Activated naive CD4-positive, alpha-beta T cell treated with anti-CD3 and anti-CD28 coated beads, Interleukin-2, amount 50 U/mL, for 72 hours (primary cell): ENCODE measurements at places on chromosomes 2 and 18. TPM values are rescaled to one million over a fixed set of nuclear protein-coding genes. Genes with fewer than 3 reads are reported as not detected.

Gene GKN1
- not detected for total RNA-seq

Gene LIPG
- 0.11 TPM for total RNA-seq

Gene AQP12A
- not detected for total RNA-seq

Gene MAPK4
- not detected for total RNA-seq

Gene CCDC85A
- not detected for total RNA-seq

Gene SLC40A1
- 4.6 TPM for total RNA-seq

Gene TMEM198
- 6.1 TPM for total RNA-seq

Gene DSG4
- total RNA-seq, result not detected

Gene RETSAT
- 20.2 TPM for total RNA-seq

Gene NPPC
- total RNA-seq, result 0.41 TPM

Gene RBBP8
- total RNA-seq, result 51.2 TPM

Gene SLC16A14
- not detected for total RNA-seq

GRCh38 chr2:199455545-199456382 lies 2.0 kb downstream of the SATB2 start:
- DNase-seq, result peak; percentile 6

DNA sequence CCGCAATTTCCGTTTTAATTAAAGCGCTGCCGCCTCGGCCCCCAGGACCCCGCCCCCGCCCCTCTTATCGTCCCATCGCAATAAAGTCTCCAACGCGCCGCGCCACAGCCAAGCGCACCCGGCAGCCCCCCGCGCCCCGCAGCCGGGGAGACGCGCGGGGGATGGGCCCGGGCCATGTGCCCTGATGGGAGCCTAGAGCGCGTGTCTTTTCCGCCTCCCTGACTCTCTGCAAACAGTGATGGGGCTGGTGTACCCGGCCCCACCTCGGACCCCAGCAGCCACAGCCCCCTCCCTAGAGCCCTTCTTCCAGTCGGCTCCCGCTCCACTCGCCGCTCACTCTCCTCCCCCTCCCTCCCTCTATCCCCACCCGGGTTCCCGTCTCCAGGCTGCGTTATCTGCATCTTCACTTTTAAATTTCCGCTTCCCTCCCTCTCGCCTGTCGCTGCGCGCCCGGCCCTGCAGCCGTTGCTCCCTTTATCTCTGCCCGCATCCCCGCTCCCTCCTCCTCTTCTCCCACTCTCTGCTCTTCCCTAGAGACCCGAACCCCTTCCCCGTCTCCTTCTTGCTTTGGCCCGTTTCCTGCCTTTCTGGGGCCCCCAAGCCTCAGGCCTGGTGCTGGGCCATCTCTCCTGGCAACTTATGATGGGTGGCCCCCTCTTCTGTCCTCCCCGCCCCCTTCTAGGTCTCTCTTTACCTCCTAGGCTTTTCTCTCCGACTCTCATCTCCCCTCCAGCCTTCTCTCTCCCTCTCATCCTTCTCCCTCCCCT lies 524 bp upstream of the FEV start:
- DNase-seq, result no peak

DNA sequence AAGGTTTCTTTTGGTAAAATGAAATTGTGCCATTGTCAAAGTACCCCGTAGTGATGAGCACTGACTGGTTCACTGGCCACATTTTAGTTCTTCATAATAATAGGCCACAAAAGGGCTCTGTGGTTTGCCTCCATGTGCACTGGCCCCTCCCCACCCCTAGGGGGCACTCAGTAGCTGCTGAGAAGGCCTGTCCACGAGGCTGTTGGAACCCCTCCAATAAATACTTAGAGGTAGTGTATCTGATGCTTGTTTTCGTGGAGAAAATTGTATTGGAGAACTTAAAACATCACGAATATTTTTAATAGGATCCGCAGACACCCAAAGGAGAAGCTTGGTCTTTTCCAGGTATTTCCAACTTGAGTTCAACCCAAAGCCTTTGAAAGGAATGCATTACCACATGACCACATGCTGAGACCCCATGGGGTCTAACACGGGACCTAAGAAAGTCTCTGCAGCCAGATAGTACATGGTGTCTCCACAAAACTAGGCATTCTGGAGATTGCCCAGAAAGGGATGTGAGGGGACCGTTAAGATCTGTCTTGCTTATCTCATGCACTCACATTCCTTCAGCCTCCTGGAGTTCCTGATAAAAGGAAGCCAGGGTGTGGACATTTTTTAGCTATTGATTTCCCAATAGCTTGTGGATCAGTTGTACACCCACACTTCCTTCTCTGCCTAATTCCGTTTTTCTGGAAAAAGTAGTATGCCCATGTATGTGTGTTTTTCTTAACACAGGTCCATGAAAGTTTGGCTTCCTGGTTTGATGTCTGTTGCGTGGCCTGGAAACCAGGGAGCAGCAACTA lies 28.5 kb upstream of the NOSTRIN start:
- no peak for DNase-seq

- no peak for DNase-seq
Measured at GRCh38 chr2:144140891-144141290, 379.0 kb downstream of the ZEB2 start.

DNA sequence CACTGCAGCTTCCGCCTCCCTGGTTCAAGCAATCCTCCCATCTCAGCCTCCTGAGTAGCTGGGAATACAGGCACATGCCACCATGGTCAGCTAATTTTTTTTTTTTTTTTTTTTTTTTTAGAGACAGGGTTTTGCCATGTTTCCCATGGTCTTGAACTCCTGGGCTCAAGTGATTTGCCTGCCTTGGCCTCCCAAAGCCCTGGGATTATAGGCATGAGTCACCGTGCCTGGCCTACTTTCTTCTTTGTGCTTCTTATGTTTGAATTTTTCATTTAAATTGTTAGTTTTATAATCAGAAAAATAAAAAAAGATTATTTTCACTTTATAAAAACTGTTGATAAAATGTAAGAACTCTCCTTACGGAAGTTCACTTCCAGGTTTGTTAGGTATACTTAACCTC lies 101.5 kb upstream of the LPIN2 start:
- DNase-seq, result no peak

DNA sequence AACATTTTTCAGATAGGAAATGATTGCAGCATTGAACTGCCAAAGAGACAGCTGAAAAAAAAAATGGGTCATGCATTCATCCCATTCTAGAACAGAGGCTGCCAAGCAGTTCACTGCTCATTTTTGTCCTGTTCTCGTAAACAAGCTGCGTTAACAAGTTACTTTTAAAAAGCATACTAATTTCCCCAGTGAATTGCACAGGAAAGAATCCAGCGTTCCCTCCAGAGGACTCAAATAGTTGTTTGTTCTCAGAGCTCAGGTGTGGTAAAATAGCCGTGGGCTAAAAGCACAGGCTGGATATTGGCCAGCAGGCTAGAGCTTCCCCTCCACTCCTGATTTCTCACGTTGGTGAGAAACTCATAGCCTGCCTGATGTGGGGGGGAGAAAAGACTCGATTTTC lies 76.1 kb upstream of the AQP4 start:
- DNase-seq, result no peak

DNA sequence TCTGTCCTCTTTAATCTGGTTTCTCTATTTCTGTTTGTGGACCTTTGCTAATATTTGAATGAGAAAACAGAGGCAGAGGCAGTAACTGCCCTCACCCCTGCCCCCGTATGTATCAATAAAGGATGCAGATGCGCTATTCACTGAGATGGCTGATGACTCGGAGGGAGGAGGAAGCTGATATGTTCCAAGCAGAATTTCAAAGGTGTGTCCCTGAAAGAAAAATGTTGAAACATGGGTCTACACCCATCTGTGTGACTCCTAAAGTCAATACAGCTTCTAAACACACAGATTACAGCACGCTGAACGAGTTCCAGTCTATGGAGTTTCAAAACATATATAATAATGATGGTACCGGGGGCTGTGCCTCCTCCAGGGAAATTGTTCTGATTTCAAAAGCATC lies 38.8 kb downstream of the EPHA4 start:
- DNase-seq, result no peak

DNA sequence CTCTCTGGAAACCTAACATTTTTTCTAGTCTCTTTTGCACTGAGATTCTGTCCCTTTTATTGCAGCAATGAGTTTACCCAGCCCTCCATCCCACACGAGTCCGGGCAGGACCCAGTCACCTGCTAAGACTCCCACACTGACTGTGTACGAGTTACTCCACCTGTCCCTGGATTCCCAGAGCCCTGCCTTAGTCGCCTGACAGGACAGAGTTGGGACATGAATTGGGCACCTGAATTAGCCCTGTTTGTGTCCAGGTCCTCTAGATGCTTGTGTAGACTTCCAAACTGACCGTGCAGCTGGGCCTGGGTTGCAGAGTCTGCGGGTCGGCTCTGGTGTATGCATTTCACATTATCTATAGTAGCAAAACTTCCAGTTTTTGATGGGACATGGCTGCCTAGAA lies 238.7 kb downstream of the VAPA start:
- DNase-seq, result no peak

DNA sequence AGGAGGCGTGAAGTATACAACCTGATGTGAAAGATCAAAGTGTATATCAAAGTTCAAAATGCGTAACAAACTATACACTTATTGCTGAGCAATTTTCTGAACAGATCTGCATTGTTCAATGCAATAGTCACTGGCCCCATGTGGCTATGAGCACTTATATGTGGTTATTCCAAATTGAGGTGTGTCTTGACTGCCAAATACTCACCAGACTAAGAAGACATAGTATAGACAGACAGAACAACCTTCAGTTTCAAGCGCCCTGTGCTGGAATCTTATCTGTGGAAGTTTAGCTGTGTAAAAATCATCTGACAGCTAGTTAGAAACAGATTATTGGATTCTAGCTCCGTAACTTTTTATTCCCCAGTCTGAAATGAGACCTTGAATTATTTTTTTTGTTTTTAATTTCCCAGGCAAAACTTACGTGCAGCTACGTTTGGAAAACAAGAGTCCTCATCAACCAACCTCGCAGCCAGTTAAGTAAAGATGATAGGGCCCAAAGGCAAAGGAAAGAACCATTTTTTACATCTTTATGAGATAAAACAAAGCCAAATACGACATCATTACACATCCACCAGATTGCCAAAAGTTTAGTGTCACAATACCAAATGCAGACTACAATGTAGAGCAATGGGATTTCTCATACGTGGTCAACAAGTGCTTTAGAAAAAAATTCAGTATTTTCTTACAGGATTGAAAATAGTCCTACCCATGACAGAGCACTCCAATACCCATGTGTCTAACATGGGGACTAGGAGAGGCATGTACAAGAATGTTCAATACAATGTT lies 37.2 kb downstream of the MBOAT2 start:
- DNase-seq, result no peak

GRCh38 chr18:22921772-22922171 lies 11.4 kb upstream of the RBBP8 start:
- DNase-seq, result no peak

DNA sequence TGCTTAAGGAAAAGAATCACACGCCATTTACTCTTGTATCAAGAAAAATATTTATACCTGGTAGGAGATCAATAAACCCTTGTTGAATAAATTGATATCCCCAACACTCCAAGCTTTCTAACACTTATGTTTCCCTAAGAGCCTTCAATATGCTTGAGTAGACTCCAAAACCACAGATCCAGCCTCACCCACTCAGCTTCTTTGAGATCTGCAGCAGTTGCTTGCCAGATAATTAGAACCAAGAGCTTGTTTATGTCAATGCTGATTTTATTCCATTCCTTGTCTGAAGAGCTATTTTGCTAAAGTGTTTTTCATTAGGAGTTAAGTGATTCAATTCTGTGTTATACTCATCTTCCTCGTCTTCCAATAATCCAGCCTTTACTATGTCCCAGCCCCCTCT lies 26.3 kb upstream of the CRIM1 start:
- DNase-seq, result no peak

- no peak for DNase-seq
Measured at GRCh38 chr2:6999211-6999877, 82.1 kb downstream of the RNF144A start.

GRCh38 chr18:45548614-45549013 lies 66.7 kb upstream of the SLC14A2 start:
- DNase-seq, result no peak

DNA sequence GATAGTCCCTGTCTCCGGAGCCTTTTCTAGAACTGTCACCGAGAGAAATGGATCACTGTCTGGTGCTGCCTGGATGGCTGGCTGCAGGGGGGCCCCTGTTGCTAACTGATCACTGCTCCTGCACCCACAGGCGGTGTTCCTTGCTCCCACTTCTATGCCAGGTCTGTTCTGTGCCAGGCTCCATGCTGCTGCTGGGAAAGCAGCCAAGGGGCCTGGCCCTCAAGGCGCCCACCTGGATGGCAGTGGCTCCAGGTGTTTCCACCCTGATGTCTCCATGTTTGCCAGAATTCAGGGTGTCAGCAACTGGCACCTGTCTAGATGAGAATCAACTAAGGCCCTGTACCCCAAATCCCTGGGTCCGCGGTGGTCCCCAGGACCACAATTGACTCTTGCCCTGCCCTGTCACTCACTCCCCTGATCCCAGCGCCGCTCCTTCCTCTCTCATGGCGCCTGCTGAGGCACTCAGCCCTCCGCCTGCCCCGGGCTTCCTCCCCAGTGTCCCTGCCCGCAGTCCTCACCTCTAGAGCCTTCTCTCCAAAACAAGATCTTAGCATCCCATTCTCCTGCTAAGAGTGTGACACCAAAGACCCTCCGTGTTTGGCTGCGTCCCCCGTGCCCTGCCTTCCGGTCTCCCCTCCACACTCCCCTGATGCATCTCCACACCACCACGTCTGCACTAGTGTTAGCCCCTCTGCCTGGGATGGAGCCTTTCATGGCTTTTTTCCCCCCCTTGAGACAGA lies 72.5 kb upstream of the OTOF start:
- DNase-seq, result no peak

- no peak for DNase-seq
Measured at GRCh38 chr2:39875914-39876267, 96.8 kb upstream of the THUMPD2 start.

DNA sequence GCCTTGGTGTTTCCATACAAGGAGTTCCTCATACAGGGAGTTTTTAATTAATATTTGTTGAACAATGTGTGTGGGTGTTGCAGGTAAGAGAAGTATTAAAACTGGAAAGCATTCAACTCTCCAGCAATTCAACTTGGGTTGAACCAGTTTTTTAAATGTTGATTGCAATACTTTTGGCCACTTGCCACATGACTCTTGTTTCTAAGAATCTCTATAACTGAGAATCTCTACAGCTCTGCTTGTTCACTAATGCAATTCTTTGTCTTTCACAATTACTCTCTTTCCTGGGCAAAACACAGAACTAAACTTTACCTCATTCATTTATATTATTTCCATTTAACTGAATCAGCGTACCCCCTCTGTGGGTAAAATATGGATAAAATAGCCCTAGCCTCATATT lies 429.4 kb downstream of the ARHGAP15 start:
- DNase-seq, result no peak

DNA sequence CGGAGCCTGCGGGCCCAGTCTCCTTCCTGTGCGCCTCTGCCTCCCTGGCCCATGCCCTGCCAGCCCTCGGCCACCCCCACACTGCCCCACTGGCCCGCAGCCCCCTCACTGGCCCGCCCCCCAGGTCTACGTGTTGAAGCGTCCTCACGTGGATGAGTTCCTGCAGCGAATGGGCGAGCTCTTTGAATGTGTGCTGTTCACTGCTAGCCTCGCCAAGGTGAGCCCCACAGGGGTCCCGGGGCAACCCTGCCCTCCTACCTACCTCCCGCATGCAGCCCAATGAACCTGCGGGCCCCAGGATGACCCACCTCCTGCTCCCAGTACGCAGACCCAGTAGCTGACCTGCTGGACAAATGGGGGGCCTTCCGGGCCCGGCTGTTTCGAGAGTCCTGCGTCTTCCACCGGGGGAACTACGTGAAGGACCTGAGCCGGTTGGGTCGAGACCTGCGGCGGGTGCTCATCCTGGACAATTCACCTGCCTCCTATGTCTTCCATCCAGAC lies 3.3 kb downstream of the CTDSP1 start:
- DNase-seq, result no peak

- DNase-seq, result no peak
Measured at GRCh38 chr2:223475901-223476300, 126.3 kb downstream of the SCG2 start.

- DNase-seq, result no peak
Measured at GRCh38 chr2:240814946-240815760, 4.9 kb downstream of the KIF1A start.

- no peak for DNase-seq
Measured at GRCh38 chr2:145769011-145769716, 1249.2 kb upstream of the ZEB2 start.
